ENCODE measurements at places on chromosomes 1 and 21. TPM values are rescaled to one million over a fixed set of nuclear protein-coding genes. Genes with fewer than 3 reads are reported as not detected.

Gene COL8A2
- polyA plus RNA-seq = 2.9 TPM

Gene RNU11
- polyA plus RNA-seq = not detected

Gene ECM1
- polyA plus RNA-seq = 1,189 TPM

Gene VSIG8
- 4.2 TPM for polyA plus RNA-seq

Gene OVAAL
- not detected for polyA plus RNA-seq

Gene DAB1
- polyA plus RNA-seq = not detected

Gene RPTN
- 0.20 TPM for polyA plus RNA-seq

Gene EGLN1
- 8.7 TPM for polyA plus RNA-seq
